Chondrocyte (in vitro differentiated cells): ENCODE measurements at places on chromosomes 6 and 20. TPM values are rescaled to one million over a fixed set of nuclear protein-coding genes. Genes with fewer than 3 reads are reported as not detected.

The MROH8 gene
- 2.5 to 6.1 TPM (median 2.8 TPM) in 3 replicates for total RNA-seq

DNA sequence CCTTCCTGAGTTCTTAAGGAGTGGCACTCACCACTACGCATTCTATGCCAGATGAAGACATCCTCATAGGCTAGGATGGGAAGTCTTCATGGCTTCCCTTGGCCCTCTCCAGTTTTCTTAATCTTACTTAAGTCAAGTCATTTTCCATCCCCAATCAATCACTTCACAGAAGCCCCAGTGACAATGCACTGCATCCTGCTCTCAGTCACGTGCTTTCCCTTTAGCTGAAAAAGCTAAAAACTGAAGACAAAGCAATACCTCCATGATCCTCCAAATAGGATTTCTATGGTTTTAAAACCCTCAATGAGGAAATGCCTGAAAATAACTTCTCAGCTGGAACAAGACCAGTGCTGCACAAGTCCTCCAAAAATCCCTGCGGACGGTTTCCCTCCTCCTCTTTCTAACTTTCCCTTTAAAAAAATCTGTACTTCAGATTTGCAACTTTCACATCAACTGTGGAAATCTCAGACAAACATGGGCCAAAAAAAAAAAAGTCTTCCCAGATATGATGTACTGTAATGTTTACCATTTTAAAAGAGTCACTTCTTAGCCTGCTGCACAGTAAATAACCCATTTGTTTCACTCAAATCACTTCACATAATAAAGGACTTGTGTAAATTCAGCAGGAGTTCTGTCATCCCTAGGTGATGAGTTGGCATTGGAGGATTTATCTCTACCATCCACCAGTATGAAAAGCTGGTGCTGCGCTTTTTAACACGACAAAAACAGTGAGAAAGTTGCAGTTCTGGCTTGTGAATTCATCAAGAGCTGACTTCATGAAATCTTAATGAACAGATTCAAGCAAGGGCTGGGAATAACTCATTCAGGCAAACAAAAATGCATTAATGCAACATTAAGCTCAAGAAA lies 590.0 kb upstream of the NOX3 start:
- DNase-seq: no peak

The NEDD9 gene
- total RNA-seq: 23.2 to 42.0 TPM (median 25.2 TPM) in 3 replicates

The HLA-DQB2 gene
- not detected in 3 replicates for total RNA-seq

- no peak for DNase-seq
These were observed 71.9 kb upstream of the NHSL1 start for GRCh38 chr6:138571181-138571580.

DNA sequence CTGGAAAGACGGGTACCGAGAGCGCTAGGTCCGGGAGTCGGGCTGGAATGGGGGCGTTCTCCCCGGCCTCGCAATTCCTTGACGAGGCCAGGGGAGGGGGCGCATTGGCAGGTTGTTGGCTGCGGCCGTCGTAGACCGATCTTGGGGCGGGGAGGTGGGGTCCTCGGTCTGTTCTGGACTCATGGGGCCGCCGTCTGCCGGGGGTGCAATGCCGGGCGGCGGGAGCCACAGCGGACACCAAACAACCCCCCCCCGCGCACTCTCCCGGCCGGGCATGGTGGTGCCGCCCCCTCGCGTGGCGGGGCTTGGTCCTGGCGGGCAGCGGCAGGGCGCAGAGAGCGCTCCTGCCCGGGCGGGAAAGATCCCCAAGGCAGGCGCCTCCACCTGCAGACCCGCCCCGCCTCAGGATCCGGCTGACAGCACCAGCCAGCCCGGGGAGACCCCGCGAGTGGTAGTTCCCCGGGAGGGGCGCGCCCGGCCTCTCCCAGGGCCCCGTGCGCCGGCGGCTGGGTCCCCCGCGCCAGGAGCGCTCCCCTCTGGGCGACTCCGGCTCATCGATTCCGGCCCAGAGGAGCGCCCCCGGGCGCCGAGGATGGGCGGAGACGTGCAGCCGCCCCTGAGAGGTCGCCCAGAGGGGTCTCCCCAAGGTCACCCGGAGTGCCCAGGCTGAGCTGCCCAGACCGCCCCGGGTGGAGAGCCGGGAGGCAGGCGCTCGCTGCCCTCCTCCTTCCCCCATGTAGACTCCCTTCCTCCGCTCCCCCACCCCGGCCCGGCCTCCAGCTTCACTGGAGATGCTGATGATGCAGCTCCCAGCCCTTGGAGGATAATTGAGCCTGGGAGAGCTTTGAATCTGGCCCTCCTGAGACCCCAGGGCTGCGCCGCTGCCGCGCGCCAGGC lies 709 bp downstream of the PPP1R16B start:
- no peak for DNase-seq

The SCUBE3 gene
- 32.7 to 96.6 TPM (median 93.0 TPM) in 3 replicates for total RNA-seq
